AG09309 (cell line): ENCODE measurements at places on chromosomes 1 and 21.
A peak's percentile ranks its signal among the peaks of the same experiment; 100 is the strongest.

DNA sequence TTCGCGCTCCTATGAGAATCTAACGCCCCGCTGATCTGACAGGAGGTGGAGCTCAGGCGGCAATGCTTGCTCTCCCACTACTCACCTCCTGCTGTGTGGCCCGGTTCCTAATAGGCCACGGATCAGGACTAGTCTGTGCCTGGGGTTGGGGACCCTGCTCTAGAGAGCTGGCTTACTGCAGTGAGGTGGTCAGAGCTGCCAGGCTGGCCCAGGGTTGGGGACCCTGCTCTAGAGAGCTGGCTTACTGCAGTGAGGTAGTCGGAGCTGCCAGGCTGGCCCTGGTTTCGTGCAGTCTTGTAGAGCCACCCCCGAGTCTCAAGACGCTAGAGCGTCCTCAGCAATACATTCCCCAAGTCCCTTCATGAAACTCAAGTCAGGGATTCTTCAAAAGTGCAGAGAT, 27.5 kb downstream of the SLC37A1 start:
- DNase-seq: no peak

GRCh38 chr1:237181743-237182317, 139.8 kb downstream of the RYR2 start:
- DNase-seq: no peak

GRCh38 chr1:177732178-177732577, 237.7 kb downstream of the SEC16B start:
- no peak for DNase-seq

DNA sequence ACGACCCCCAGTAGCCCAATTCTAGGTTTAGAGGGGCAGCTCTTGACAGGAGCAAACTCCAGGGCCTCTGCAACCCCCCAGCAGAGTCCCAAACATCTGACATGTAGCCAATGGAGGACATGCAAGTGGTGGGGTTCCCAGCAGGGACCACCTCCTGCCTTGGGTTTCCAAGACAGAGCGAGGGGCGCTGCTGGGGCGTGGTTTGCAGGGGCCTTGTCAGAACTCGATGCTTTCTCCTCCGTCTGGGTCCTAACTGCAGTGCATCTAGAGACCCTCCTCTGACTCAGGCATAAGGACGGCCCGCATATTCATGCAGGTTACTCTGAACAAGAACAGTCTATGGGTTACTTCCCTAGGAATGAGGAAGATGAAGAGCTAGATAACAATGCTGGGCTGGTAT, 17.2 kb downstream of the EPHX1 start:
- DNase-seq: no peak

- DNase-seq: peak; percentile 80
These were observed 11.8 kb upstream of the RAB3B start for GRCh38 chr1:52002038-52002917.

DNA sequence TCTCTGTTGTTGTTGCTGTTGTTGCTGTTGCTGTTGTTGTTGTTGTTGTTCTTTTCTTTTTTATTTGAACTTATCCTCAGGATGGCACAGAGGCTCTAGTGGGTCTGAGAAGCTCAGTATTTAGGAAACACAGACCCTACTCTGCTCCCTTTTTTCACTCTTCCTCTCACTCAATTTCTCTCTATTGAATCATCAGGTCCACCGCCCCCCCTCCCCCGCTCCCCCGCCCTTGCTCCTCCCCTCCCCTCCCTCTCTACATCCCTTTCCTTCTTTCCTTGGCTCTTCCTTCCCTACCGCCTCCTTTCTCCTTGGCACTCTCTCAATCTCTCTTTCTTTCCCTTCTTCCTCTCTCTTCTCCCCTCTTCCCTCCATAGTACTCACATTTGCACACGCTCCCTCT, 218.5 kb upstream of the ZC3H12A start:
- DNase-seq: no peak

GRCh38 chr1:44020464-44020863, 10.8 kb downstream of the SLC6A9 start:
- DNase-seq: no peak

- DNase-seq: no peak
These were observed 4.2 kb upstream of the SHISAL2A start for GRCh38 chr1:52628614-52629324.

DNA sequence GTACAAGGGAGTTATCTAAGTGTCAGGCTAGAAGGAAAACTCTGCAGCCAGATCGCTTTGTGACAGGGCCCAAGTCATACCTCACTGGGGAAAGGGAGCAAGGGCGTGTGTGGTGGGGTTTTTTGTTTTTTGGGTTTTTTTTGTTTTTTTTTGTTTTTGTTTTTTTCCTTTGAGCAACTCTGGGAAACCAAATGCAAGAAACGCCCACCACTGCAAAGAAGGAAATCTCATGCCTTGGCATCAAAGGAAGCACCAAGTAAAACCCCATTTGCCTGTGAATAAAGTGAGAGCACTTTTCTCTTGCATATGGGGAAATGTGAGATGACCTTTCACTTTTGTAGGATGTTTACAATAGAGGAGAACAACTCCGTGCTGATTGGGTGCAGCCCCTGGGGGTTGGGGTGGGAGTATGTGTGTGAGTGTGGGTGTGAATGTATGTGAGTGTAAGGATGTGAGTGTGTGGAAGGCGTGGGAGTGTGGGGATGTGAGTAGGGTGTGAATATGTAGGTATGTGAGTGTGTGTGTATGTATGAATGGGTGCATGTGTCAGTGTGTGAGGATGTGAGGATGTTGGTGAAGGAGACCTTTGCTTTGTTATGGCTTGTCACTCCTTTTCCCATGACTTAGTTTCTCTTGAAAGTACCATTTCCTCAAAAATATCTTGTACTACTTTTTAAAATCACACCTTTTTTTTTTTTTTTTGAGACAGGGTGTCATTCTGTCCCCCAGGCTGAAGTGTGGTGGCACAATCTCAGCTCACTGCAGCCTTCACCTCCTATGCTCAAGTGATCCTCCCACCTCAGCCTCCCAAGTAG, 34.6 kb downstream of the IL12RB2 start:
- no peak for DNase-seq

- no peak for DNase-seq
These were observed 117.1 kb upstream of the SPAG17 start for GRCh38 chr1:118302145-118302544.

DNA sequence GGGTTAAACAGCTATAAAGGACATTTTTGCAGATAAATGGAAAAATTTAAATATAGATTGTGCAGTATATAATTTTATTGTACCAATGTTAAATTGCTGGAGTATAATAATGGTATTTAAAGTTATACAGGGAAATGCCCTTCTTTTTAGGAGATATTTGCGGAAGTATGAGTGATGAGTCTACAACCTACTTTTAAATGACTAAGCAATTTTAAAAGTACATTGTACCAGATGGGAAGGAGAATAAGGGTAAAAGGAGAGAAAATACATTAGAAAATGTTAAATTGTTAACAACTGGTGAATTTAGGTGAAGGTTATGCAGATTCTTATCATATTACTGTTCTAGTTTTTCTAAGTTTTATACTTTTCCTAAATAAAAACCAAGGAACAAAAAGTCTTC, 91.8 kb downstream of the ZZZ3 start:
- DNase-seq: no peak

- no peak for DNase-seq
These were observed 64.8 kb upstream of the BACH1 start for GRCh38 chr21:29233611-29234540.

DNA sequence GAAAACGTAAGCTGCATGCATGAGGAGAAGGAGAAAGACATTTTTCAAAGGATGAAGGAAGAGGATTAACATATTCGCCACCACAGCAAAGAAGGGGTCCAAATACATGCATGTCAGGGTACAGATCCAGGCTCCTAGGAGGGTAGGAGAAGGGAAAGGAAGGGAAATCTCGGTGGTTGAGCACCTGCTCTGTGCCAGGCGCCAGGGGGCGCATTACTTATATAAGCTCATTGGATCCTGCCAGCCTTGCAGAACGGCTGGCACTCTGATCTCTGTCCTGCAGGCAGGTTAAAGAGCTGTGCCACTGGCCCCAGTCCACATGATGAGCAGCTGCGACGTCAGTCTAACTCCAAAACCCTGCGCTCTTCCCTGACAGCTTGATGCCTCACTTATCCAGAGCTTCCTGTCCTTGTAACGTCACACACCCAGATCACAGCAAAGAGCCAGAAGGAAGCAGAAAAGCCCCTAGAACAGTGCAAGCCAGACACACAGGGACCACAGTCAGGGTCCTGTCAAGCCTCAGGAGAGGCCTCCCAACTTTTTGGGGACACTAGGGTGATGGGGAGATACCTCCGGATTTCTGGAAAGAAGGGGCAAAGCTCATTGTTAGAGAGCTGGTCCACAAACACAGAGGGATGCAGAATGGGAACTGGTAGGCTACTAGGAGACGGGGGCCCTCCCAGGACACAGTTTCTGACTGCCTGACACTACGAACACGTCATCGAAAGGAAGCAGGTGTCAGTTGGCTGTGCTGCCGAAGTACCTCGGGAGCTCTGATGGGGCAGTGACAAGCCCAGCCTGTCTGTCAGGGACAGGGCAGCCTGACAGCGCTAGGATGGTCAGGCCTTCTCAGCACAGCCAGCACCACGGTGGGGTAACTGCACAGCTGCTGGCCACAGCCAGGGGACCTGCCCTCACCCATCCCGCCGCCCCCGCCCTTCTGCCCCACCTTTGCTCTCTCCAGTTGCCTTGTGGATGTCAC, 99.1 kb downstream of the BEND5 start:
- DNase-seq: peak; percentile 14

DNA sequence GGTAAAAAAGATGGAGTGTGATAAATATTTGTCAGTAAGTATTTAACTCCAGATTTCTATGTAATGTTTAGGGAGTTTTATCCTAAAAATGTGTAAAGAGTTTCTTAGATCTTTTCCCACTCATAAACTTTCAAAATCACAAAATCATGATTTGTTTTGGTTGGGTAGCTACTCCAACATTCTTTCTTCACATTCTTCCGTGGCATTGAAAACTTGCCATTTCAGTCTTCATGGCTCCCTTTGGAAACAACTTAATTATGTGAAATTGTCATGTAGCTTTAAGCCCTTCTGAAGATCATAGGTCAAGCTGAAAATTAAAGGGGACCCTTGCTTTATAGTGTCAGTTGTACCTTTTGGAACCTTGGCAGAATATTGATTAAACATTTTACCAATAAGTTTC, 73.2 kb downstream of the ADGRL2 start:
- no peak for DNase-seq

DNA sequence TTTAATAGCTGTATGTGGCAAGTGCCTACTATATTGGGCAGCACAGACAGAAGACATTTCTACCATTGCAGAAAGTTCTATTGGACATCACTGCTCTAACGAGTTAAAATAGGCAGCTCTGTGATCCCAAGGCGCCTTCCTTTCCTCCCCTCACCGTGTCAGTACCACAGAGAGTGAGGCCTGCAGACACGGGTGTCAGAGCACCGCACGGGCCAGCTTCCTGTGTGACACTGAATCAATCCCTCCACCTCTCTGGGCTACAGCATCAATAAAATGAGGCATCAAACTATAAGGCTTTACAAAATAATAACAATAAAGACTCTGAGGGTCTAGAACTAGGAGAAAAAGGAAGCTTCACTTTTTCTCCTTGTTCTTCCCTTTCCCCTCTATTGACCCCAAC, 246.7 kb downstream of the FOXD2 start:
- no peak for DNase-seq

DNA sequence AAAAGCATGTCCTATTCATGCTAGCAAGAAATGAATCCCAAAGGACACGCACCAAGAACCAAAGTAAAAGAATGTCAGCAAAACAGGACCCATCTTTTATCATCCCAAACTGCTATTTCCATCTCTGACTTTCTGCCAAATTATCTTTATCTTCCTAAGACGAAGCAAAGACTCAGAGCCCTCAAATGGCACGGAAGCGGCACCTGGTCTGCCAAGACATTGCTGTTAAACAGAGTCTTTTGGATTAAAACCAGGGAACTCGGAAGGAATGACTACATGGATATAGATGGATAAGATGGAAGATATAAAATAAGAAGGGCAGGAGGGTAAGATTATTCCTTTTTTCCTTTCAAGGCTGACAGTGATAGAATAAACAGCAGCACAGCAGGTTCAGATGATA, 60.8 kb upstream of the LBR start:
- DNase-seq: no peak
